Esophagus squamous epithelium (tissue), 5 donors: ENCODE measurements at places on chromosomes 12 and 14. TPM values are rescaled to one million over a fixed set of nuclear protein-coding genes. Genes with fewer than 3 reads are reported as not detected.

Gene KITLG
- 3.9 TPM for total RNA-seq

Gene KRT71
- not detected for total RNA-seq

Gene TEX52
- total RNA-seq = not detected

- H3K27me3 ChIP-seq = no peaks in the 10 kb centered on the region
- no peak overlapping the region for H3K4me3 ChIP-seq
- H3K27ac ChIP-seq = no peak overlapping the region
- peaks cover 2% of the 10 kb centered on the region for H3K4me1 ChIP-seq
- H3K36me3 ChIP-seq = no peaks in the 10 kb centered on the region
- DNase-seq = no peak
These were observed 248.2 kb downstream of the DPF3 start for GRCh38 chr14:72645706-72646105.
